Stimulated activated CD4-positive, alpha-beta T cell treated with anti-CD3 and anti-CD28 coated beads, TNF-alpha, amount 100 ng/mL, for 48 hours (primary cell): ENCODE measurements at places on chromosomes 3 and 15.

- no peak for DNase-seq
Measured at GRCh38 chr3:142117056-142117851, 32.1 kb downstream of the TFDP2 start.

GRCh38 chr3:65126527-65127410, 439.0 kb upstream of the ADAMTS9 start:
- no peak for DNase-seq

DNA sequence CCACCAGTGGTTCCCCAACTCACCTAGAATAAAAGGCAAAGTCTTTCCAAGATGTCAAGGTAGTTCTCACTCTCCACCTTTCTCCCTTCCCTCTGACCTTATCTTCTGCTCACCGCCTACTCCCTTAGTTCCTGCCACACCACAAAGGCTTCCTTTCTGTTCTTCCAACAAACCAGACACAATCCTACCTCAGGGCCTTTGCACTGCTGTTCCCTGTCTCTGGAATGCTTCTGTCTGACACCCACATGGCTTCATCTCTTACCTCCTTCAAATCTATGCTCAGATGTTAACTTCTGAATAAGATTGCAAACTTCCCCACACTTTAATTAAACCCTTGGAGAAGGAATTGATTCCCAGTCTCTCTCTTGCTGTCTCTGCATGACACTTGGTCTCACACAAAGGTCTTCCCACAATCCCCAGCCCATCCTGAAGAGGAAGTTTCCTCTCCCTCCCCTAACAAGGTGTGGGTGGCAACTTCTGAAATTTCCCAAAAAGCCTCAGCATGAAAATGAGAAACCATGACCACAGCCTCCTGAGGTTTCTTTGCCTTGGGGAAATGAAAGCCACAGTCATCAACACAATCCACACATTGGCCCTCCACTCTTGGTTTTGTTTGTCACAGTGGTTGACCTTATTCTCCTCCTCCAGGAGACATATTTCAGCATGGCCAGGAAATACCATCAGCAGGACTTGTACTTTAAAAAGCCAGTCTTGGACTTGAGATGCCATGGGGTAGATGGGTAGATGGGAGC, 3.0 kb upstream of the RYK start:
- DNase-seq = no peak

DNA sequence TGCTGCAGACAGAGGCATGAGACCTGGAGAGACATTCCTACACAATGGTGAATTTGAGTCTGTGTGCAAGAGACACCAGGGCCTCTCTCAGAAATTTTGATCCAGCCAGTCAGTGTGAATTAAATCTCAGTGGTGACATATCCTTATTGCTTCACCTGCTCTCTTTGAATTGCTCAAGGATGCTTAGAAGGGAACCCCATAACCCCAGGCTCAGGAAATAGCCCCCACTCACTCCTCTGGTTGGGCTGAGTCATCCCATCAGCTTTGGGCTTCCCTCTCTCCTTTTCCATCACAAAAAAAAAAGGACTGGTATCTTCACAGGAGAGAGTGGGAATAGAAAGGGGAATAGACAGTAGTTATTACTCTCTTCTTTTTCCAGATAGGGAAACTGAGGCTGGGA, 33.0 kb upstream of the LARS2 start:
- no peak for DNase-seq

DNA sequence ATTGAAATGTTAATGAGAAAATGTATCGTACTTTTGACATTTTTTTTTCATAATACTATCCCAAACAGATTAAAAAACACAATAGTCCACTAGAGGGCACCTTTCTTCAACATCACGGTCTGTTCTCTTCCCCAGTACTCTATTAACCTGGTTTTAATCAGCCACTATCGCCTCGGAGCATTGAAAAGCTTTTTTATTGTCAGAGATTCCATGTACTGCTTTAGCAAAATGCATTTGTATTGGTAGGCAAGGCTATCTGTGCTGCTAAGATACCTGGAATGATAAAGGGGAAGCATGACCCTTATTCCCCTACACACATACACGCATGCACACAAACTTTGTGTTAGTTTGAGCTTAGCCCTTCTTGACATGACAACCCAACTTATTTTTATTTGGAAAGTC, 160.1 kb upstream of the IL12A start:
- DNase-seq = no peak

DNA sequence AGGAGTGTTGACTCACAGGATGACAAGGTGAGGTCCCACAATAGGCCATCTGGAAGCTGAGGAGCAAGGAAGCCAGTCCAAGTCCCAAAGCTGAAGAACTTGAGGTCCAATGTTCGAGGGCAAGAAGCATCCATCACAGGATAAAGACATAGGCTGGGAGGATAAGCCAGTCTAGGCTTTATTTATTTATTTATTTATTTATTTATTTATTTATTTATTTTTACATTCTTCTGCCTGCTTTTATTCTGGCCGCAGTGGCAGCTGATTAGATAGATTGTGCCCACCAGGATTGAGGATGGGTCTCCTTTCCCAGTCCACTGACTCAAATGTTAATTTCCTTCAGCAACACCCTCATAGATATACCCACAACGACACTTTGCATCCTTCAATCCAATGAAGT, 472.2 kb upstream of the DPPA4 start:
- no peak for DNase-seq

GRCh38 chr3:194075802-194076460, 60.0 kb upstream of the HES1 start:
- no peak for DNase-seq

DNA sequence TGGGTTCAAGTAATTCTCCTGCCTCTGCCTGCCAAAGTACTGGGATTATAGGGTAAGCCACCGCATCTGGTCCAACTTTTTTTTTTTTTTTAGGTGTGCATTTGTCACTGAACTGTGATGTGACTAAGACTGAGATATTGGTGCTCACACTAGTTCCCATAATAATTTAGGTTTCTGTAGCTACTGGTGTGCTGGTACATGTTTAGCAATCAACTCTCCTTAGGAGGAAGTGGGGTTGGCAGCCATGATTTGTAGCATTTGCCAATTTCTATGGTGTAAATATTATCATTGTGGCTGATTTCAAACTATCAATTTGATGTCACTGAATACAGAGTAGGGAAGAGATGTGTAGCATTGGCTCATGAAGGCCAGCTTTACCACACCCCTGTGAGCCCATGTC, 372.7 kb downstream of the EDEM1 start:
- no peak for DNase-seq

DNA sequence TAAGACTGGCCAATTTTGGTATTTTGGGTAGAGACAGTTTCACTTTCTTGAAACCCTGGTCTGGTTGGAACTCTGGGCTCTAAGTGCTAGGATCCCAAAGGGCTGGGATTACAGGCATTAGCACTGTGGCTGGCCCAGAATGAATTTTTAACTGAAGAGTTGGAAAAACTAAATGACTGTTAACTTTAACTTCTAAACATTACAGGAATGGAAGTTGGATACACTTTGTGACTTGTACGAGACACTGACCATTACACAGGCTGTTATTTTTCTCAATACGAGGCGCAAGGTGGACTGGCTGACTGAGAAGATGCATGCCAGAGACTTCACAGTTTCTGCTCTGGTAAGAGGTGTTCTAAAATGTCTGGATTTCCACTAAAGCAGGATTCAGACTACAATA, 3.5 kb downstream of the EIF4A2 start:
- DNase-seq = no peak
